CD4-positive, CD25-positive, alpha-beta regulatory T cell (primary cell): ENCODE measurements at places on chromosomes 7 and 10.

- DNase-seq: no peak
These were observed 30.3 kb downstream of the GATA3 start for GRCh38 chr10:8084799-8085198.

GRCh38 chr7:24608504-24608903, 35.3 kb downstream of the PALS2 start:
- no peak for DNase-seq

DNA sequence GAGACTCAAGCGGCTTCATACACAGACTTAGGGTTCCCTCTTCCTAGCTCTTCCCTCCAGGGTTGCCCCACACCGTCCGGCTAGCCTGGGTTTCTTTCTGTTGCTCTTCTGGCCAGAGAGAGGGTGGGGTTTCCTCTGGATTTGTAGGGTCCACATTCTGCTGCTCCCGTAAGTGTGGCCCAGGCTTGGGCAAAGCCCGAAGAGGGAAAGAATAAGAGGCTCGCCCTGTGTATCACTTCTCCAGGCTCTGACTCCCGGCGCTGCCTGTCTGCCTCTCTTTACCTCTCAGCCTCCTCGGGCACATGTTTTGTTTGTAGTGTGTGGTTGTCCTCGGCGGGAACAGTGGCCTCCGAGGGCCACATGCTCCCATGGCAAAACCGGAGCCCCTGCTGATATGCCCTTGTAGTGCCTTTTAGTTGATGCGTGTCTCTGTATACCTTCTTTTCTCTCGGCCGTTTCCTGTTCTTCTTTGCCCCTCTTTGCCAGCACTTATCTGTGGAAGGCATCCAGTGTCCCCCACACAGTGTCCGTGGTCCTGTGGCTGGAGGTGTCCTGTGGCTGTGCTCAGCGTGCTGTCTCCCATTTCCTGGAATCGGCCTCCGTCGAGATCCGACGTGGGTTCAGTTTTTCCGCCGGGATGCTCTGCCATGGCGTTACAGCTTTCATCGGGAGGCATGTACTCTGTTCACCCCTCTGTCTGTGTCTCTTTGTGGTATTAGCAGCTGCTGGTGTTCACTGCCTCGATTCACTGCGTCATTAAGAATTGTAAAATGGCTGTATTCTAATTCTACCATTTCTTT, 102.9 kb downstream of the INPP5A start:
- DNase-seq: no peak

- DNase-seq: no peak
These were observed 101.5 kb downstream of the CTTNBP2 start for GRCh38 chr7:117771756-117772155.

DNA sequence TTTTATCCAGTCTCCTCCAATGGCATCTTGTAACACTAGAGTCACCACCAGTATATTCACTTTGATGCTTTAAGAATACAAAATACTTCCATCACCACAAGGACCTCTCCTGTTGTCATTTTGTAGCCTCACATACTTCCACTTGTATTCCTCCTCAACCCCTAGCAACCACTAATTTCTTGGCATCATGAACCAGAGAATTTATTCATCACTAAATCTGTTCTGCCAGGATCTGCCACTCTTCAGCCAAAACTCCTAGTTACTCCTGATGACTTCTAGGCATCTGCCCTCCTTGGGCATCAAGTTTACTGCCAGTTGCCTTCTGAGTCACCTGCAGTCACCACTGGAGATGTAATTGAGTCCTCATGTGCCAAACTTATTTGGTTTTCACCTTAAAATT, 906.8 kb downstream of the CNTNAP2 start:
- DNase-seq: no peak

DNA sequence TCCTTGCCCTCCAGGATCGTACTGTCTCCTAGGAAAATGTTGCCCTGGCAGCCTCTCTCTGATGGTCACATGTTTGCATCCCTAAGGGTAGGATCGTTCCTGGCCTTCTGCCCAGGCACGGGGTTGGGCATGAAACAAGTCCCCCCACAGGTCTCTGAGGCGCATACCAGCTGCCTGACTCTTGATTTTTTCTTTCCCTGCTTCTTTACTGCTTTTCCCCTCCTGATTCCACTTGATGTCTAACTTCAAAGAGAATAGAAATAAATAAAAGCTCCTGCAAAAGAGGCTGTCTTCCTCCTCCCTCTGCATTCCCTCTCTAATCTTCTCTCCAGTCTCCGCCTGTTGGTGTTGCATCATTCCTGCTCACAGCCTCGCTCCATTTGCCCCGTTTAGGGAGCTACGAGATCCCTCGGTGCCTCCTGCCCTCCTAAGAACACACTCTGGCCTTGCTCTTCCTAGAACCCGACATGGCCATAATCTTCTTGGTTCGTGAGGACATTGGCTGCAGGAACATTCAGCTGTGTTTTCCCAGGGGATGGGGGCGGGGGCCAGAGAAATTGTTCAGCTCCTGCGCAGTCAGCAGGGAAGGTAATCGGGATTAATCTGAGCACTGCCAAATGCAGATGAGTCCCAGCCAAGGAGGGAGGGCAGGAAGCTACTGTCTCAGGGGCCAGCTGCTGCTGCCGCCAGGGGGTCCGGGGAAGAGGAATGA, 26.0 kb downstream of the LEP start:
- no peak for DNase-seq

GRCh38 chr10:69259547-69260243, 18.6 kb upstream of the HK1 start:
- DNase-seq: no peak

DNA sequence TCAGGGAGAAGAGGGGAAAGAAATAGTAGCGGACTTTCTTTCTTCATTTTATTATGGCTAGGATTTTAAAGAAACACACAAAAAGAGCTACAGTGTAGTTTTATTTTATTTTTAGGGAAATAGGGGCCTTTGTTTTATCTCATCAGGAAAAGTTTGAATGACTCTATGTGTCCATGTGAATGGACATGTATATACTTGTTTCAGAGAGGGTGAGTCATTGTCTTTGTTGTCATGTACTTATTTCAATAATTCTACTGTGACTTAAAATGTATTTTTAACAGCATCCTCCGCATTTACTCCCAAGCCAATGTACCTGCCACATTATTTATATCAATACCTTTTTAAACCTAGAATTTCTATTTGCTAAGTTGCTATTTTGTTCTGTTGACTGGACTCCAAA, 569.5 kb downstream of the SORCS3 start:
- no peak for DNase-seq

- no peak for DNase-seq
These were observed 709.1 kb upstream of the FZD8 start for GRCh38 chr10:36351159-36351558.

GRCh38 chr10:130787821-130788220, 523.7 kb downstream of the TCERG1L start:
- DNase-seq: no peak

- no peak for DNase-seq
These were observed 205.7 kb downstream of the SLC25A13 start for GRCh38 chr7:96116173-96116572.

GRCh38 chr10:71419002-71419540, 22.4 kb downstream of the CDH23 start:
- DNase-seq: no peak

DNA sequence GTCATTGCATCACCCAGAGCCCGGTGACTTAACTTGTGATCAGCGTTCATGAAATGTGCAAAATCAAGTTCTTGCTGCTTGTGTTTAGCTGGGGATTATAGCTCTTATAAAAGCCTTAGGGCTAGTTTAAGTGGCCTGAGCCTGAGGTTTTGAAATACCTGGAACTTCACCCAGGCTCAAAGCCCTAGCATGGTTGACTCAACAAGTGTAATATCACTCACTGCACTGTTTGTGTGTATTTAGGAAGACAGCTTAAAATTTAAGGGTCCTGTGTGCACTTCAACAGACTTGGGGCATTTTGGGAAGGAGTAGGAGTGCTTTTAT, 489.5 kb downstream of the GATA3 start:
- no peak for DNase-seq

DNA sequence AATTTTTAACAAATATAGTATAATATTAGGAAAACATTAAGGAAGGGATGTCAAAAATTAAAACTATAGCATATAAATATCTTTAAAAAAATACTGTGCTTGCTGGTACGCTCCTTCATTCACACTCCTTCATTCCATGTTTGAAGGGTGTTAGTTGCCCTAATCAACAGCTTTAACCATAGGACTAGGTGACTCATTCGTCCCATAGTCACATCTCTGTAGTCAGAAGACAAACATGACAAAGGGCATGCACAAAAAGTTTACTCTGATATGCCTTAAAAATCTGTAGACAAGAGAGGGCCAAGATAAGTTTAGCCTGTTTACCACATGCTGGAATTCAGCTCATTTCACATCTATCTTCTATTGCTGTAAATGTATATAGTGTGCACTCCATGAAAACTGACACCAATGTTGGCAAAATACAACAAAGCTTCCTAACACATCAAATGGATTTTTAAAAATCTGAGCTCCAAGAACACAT, 646 bp downstream of the FAM13C start:
- no peak for DNase-seq

DNA sequence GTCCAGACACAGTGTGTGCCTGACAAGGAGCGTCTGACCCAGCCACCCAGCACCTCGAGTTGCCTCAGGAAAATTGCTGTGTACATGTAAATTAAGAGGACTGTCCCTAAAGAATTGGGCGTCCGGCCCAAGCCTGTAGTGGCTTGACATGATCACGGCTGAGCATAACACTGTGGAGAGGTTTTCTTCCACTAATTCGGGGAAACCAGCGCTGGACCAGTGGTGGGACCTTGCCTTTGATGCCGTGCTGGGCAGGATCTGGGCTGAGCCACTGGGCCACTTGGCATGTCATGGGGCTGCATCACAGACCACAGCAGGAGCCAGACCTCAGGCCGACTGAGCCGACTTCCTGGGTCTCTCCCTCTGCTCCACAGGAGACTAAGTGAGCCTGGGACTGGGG, 282.5 kb downstream of the GLRX3 start:
- no peak for DNase-seq

GRCh38 chr7:11191081-11191480, 217.4 kb downstream of the PHF14 start:
- no peak for DNase-seq

GRCh38 chr10:84696610-84697009, 368.2 kb downstream of the CCSER2 start:
- no peak for DNase-seq

DNA sequence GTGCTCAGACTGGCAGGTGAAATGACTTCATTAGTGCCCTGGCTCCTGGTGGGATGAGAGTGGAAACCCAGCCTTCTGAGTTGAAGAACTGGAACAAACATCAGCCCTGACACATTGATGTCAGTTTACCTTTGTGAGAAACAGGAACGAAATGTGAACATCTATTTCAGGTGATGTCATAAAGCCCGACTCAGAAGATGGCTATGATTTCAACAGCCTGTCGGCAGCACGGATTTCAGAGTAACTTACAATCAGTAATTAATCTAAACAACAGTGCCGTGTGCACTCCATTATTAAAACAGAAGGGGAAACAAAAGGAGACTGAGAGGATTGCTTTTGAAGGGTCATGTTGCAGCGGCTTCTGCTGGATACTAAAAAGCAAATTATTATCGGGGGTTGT, 243.2 kb downstream of the FRMD4A start:
- no peak for DNase-seq

- peak; percentile 56 for DNase-seq
These were observed 46.6 kb downstream of the PWWP2B start for GRCh38 chr10:132443605-132443982.

DNA sequence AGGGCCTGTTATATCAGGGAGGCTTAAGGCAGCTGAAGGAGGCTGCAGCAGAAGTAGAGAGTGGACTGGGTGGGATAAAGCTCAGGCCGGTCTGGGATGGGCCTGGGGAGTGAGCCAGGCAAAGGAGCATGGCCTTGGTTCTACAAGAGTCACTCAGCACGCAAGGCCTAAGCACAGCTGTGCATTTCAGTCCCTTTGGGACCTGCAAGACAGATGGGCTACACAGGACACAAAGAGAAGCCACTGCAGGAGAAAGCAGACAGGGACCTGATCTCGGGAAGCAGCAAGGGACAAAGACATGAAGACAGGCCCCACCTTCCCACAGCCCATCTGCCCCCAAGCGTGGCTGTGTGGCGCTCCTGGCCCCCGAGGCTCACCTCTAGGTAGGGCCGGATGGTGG, 29.4 kb downstream of the RRP12 start:
- DNase-seq: no peak

- DNase-seq: no peak
These were observed 15.5 kb upstream of the GDI2 start for GRCh38 chr10:5828725-5829124.

DNA sequence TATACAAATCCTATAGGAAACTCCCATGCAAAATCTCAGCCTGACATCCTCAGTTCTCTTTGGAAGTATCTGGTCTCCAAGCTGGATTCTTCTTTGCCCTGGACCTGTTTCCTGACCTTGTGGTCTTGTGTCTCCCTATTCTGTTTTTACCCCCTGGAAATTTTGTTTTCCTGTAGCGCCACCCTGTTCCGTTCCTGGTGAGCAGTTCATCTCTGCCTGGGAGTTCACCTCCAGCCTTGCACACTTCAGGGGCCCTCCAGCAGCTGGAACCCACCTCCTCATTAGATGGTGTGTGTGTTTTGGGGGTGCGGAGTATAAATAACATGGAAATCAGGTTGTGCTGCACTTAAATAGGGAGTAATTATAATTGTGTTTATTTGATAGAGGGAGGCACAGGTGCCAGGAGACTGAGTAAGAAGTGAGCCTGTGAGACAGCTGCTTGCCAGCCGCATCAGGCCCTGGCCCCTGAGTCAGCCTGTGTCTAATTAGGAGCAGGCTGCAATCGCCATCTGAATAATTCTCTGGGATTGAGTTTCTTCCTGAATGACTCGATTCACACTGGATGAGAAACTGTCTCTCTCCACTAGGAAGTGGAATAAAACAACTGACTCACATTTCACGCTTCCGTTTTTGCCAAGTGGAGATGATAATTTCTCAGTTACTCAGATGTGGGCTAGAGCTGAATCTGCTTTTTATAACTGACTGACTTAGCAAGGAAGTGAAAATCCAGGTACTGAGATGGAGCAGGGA, 69.4 kb upstream of the HECTD2 start:
- no peak for DNase-seq

- DNase-seq: peak; percentile 60
These were observed 2.3 kb downstream of the HKDC1 start for GRCh38 chr10:69222157-69223027.

GRCh38 chr7:47211519-47211973, 370.4 kb downstream of the TNS3 start:
- no peak for DNase-seq

DNA sequence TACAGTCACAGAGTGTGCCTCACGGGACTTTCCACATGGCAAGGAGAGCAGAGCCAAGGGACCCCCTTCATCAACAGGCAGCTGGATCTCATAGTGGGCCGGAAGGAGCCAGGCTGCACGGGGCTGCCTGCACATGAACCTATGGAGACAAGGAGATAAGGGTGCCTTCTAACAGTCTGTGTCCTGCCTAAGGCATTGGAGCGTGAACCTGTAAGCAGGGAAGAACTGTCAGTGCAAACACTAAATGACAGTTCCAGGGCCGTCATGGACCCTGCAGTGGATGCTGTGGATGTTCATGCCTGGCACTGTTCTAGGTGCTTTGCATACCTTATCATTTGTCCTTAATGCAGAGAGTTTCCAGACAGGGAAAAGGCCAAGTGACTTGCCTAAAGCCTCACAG, 85.9 kb downstream of the WIPF3 start:
- no peak for DNase-seq
